Left lung (tissue), 14 donors: ENCODE measurements at places on chromosomes 5 and 9. TPM values are rescaled to one million over a fixed set of nuclear protein-coding genes. Genes with fewer than 3 reads are reported as not detected.

DNA sequence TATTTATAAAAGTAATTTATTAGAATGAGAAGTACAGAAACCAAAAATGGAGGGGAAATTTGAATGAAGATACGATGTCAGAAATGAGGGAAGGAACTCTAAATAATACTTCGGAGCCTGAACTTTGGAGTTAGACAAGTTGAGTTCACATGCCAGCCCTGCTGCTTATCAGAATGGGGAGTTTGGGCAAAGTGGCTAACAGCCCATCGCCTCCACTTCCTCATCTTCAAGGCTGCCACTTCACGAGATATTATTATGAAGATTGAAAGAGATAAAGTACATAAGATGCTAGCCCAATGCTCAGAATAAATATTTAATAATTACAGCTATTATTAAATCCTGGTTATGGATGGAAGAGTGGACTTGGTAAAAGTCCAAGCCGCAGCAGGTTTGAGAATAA is 56.2 kb upstream of the ABCA1 start:
- no peak overlapping the region for H3K27ac ChIP-seq
- H3K4me3 ChIP-seq = no peak overlapping the region
- no peak for DNase-seq

DNA sequence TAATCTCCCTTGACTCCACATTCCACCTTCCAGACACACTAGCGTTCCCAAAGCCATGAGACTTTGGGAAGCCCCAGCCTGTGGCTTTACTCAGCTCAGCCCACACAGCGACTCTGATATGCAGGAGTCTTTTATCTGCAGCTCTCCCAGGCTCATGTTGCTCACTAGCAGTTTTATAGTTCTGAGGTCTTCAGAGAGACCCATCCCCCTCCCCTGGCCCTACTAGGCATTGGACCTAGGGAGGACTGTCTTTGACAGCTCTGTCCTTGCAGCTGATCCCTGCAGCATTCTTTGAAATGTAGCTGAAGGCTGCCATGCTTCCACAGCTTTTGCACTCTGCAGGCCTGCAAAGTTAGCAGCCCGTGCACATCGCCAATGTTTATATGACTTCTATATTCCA is 19.9 kb upstream of the CYLC2 start:
- H3K36me3 ChIP-seq = no peaks in the 10 kb centered on the region
- H3K4me1 ChIP-seq = no peaks in the 10 kb centered on the region
- H3K27me3 ChIP-seq = no peaks in the 10 kb centered on the region

DNA sequence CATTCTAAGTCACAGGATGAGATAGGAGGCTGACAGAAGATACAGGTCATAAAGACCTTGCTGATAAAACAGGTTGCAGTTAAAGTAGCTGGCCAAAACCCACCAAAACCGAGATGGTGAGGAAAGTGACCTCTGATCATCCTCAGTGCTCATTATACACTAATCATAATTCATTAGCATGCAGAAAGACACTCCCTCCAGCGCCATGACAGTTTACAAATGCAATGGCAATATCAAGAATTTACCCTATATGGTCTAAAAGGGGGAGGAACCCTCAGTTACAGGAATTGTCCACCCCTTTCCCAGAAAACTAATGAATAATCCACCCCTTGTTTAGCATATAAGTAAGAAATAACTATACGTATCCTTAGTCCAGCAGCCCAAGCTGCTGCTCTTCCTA is 63.2 kb upstream of the IQGAP2 start:
- H3K4me1 ChIP-seq = peaks cover 15% of the 10 kb centered on the region
- no peaks in the 10 kb centered on the region for H3K36me3 ChIP-seq
- H3K4me3 ChIP-seq = no peak overlapping the region
- no peaks in the 10 kb centered on the region for H3K27me3 ChIP-seq
- no peak for DNase-seq

Gene AJM1
- polyA plus RNA-seq = 0.59 TPM

DNA sequence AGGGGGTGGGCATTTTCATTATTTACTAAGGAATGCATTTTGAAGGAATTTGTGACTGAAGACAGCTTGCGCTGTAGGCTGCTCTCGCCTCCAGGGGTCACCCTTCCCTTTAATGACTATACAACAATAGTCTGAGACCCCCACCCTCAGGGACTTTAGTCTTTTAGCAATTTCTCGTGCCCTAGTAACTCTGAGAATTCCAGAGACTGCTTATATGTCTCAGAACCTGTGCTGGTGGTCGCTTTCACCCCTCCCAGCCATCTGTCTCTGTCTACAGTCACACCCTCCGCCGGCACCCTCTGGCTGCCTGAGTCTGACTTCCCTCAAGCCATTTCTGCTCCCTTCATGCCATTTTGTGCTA is 671.4 kb downstream of the NR2F1-AS1 start:
- no peak for DNase-seq
- H3K36me3 ChIP-seq = no peaks in the 10 kb centered on the region
- H3K4me3 ChIP-seq = no peak overlapping the region
- no peak overlapping the region for H3K27ac ChIP-seq
- H3K27me3 ChIP-seq = no peaks in the 10 kb centered on the region
- H3K4me1 ChIP-seq = no peaks in the 10 kb centered on the region

Gene FGD3
- polyA plus RNA-seq = 8.8 TPM

DNA sequence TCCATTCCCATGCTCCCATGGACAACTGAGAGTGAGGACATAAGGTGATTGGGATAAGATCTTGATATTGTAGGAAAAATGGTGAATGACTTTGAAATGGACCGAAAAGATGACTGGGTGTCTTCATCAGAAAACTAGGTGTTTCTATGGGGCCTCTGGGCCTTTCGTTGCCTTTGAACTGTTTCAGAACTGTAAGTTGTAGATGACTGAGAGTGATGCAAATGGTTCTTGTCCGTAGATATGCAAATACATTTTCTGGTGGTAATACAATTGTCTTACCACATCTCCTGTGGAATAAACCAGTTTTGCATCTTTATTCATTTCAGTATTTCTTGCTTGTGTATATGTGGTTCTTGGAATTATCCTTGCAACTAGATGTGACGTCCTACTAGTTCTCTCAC is 16.0 kb upstream of the TEX48 start:
- H3K4me1 ChIP-seq = no peaks in the 10 kb centered on the region
- no peaks in the 10 kb centered on the region for H3K36me3 ChIP-seq
- H3K27ac ChIP-seq = no peak overlapping the region
- no peak for DNase-seq

Gene PCA3
- 0.46 TPM for polyA plus RNA-seq

GRCh38 chr5:111511831-111512374 is 432 bp downstream of the STARD4 start:
- H3K27me3 ChIP-seq = no peaks in the 10 kb centered on the region
- DNase-seq = no peak
- peak overlapping the region; percentile 77 for H3K4me3 ChIP-seq
- peak overlapping the region; percentile 93 for H3K27ac ChIP-seq
- no peaks in the 10 kb centered on the region for H3K4me1 ChIP-seq
- H3K36me3 ChIP-seq = no peaks in the 10 kb centered on the region

Gene FBP1
- 19.4 TPM for polyA plus RNA-seq

Gene TAF11L5
- polyA plus RNA-seq = not detected

DNA sequence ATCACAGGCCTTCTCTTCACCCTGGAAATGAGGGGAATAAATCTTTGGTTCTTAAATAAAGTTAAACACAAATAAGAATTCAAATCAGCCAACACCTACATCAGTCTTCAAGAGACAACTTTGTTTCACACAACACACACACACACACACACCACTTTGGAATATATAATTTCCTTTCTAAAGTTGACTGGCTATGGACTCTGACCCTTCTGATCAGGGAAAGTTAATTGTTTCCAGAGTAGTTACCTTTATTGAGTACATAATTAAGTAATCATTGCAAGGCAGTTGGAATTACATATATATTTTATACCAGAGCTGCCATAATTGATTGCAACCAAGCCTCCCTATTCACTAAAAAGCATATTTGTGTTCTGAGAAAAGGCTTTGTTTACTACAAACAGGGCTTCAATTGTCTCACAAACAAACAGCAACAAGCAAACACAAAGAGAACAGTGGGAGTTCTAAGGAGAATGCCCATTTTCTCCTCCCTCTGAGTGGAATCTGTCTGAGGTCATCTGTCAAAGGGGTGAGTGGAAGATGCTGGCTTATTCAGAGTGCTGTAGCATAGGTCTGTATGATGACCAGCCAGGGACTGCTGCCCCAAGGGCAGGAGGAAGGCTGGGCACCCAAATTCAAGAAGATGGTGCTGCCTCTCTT is 136.6 kb downstream of the SEMA6A start:
- no peak for DNase-seq
- H3K4me1 ChIP-seq = no peaks in the 10 kb centered on the region
- no peaks in the 10 kb centered on the region for H3K27me3 ChIP-seq
- H3K36me3 ChIP-seq = no peaks in the 10 kb centered on the region
- H3K27ac ChIP-seq = no peak overlapping the region
- no peak overlapping the region for H3K4me3 ChIP-seq

DNA sequence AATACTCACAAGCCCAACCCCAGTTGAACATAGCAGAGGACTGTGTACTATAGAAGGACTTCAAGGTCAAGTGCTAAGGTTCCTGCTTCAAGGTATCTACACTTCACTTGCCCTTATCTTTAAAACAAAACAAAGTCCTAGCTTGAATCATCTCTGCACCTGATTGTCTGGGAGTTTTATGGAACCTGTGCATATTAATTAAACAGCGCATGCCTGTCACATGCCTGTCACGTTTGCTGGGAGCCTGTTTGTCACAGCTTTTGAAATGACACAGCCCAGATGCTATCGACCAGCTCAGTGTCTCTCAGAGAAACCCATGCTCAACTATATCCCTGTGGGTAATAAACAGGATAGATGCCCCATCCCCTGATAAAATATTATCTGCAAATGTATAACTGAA is 476.0 kb downstream of the ZSWIM6 start:
- no peaks in the 10 kb centered on the region for H3K4me1 ChIP-seq
- no peaks in the 10 kb centered on the region for H3K36me3 ChIP-seq

- no peak overlapping the region for H3K4me3 ChIP-seq
- no peaks in the 10 kb centered on the region for H3K36me3 ChIP-seq
- H3K27ac ChIP-seq = no peak overlapping the region
- DNase-seq = no peak
Observed at GRCh38 chr9:77125665-77126064, 51.7 kb upstream of the VPS13A start.

GRCh38 chr5:135027266-135027696 is 6.7 kb downstream of the PITX1 start:
- H3K27ac ChIP-seq = no peak overlapping the region
- no peaks in the 10 kb centered on the region for H3K36me3 ChIP-seq
- peaks cover 16% of the 10 kb centered on the region for H3K4me1 ChIP-seq
- peaks cover 96% of the 10 kb centered on the region for H3K27me3 ChIP-seq

DNA sequence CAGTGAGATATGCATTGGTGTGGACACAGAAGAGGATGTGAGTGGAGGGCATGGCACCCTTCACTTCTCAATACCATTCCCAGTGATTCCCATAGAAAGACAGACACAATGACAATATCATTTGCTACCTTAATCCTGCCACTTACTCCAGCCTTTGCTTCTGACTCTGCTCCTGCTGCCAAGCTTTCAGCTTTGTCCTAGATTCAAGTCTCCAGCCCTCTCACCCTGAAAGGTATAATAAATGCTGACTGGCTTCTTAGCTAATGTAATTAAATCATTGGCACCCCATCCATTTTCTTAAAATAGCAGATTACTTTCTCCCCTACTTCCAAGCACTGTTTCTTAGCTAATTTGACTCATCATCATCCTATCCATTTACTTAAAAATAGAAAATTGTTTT is 41.1 kb upstream of the CDC42SE2 start:
- no peaks in the 10 kb centered on the region for H3K36me3 ChIP-seq
- H3K4me3 ChIP-seq = no peak overlapping the region
- no peaks in the 10 kb centered on the region for H3K27me3 ChIP-seq

DNA sequence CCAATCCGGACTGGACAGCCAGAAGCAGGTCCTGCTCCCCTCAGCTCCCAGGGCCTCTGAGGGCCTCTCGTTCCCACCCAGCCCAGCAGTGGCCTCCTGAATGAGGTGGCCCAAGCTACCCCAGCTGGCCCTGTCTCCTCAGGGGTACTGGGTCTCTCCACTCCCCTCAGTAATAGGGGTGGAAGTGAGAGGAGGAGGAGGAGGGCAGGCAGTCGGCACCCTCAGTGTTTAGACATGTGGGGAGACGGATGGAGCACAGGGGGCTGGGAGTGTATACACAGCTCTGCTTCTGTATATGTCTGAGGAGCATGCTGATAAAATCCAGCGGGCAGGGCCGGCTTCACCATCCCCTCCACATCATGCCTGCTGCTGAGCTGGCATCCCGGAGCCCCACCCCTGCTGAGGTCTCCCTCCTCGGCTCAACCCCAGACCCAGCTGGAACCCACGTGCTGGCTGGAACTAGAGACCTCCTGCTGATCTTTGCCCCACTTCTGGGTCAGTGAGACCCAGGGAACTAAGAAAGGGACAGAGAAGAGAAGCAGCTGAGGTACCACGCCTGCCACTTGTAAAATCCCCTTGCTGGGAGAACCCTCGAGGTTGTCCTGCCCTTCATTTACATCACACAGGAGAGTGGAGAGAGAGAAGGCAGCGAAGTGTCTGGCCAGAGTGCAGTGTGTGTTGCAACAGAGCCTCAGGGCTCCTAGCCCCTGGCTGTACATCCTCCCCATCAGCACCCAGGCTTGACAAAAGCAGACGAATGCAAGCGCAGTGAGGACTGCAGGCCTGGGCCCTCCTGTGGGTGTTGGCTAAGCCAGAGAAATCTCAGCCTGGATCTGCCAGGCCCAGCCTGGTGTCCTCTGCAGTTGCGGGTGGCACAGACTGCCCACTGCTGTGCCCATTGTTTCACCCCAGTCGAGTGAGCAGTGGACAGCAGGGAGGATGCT is 77.5 kb downstream of the PSD2 start:
- no peak overlapping the region for H3K4me3 ChIP-seq
- H3K4me1 ChIP-seq = no peaks in the 10 kb centered on the region
- H3K36me3 ChIP-seq = no peaks in the 10 kb centered on the region
- no peak for DNase-seq
- H3K27ac ChIP-seq = no peak overlapping the region

Gene TSSK1B
- polyA plus RNA-seq = 0.14 TPM

DNA sequence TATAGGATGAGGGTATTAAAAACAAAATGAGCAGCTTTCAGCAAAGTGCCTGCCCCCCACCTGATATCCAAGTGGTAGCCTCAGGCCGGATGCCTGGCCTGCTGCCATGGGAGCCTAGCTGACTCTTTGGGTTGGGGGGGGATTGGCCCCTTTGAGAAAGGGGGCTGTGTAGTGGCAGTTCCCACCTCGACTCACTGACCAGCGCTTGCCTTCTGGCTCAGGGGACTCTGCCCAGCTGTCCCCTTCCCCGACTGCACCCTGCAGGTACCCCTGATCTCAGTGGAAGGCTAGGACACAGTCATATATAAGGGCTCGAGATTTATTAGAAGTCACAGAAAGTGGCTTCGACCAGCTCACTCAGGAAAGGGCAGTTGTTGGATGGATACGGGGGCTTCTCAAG is 1.5 kb upstream of the NEUROG1 start:
- peaks cover 100% of the 10 kb centered on the region for H3K27me3 ChIP-seq
- peaks cover 5% of the 10 kb centered on the region for H3K4me1 ChIP-seq
- no peak overlapping the region for H3K4me3 ChIP-seq
- no peak overlapping the region for H3K27ac ChIP-seq

Gene FBP2
- polyA plus RNA-seq = 1.6 TPM

Gene FOXD4
- polyA plus RNA-seq = 0.84 TPM

Gene C9orf50
- polyA plus RNA-seq = 0.49 TPM

Gene TLE1
- 44.3 TPM for polyA plus RNA-seq
